ENCODE measurements at places on chromosomes 2 and 18.

- no peak for DNase-seq
Observed at GRCh38 chr2:96100893-96101304, 15.5 kb downstream of the ADRA2B start.

GRCh38 chr2:42957861-42958301 lies 165.5 kb upstream of the HAAO start:
- DNase-seq: no peak

- DNase-seq: no peak
Observed at GRCh38 chr18:60996326-60996725, 336.9 kb upstream of the CDH20 start.

GRCh38 chr2:155485141-155485842 lies 786.8 kb downstream of the KCNJ3 start:
- DNase-seq: no peak

DNA sequence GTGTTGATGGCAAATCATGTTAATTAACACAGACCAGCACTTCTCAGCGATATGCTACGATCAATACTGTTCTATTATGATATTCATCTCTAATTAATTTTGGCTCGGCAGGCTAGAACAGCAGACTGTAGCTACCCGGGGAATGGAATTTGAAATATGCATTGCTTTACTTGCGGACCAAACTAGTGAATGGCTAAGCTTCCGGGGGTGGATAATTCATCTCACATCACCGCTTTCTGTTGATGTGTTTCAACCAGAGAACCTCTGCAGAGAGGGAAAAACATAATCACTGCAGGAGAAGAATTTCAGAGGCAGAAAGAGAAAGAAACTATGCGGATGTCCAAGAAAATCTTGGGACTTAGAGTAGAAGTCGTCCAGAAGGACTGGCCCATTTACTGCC lies 490.9 kb downstream of the STK39 start:
- no peak for DNase-seq

Measured in stimulated activated CD8-positive, alpha-beta memory T cell treated with anti-CD3 and anti-CD28 coated beads, Interleukin-4, amount 100 ng/mL, for 4 hours (primary cell).